ENCODE measurements at places on chromosomes 4 and X.
A peak's percentile ranks its signal among the peaks of the same experiment; 100 is the strongest.

DNA sequence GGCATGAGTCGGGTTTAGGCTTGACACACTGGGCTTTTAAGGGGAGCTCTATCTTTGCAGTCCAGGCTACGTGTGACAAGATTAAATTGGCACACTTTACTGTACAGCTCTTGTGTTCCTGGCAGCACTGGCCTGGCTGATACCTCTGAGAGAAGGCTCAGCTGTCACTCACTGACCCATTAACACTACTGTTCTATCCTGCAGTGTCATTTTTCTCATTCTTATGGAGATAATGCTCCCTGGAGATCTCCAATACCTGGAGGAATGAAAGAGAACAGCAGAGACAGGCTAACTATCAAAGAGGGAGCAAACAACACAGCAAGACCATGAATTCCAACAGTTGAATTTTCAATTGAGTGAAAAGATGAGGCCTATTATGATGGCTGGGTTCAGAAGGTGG is 1.7 kb upstream of the PDHA2 start:
- DNase-seq, result no peak

DNA sequence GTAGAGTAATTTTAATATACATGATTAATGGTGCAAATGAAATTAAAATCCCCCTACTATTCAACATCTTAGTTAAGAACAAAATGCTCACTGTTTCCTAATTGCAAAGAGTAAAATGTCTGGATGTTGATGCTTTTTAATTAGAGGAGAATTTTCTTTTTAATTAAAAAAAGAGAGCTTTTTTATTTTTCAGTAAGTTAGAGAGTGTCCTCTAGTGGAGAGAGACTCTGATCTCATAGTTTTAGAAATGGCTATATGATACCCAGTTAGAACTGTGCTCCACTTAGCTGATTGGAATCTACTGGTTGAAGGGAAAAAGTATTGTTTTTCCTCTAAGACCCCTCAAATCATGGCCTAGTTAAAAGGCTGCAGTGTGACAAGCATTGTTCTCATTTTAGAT is 312.0 kb upstream of the MAGEB2 start:
- no peak for DNase-seq

- DNase-seq, result peak; percentile 36
Observed at GRCh38 chr4:2172627-2173231, 69.2 kb downstream of the HAUS3 start.

- DNase-seq, result no peak
Observed at GRCh38 chr4:2044542-2045517, 14.3 kb upstream of the NAT8L start.

DNA sequence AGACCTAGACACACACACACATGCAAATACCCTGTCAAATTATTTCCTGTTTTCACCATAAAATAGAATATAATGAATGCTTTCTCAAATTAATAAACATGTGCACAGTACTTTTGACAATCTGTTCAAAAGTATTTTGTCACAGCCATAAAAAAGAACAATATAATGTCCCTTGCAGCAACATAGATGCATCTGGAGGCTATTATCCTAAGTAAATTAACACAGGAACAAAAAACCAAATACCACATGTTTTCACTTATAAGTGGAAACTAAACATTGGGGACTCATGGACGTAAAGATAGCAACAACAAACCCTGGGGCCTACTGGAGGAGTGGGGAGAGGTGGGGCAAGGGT is 15.5 kb downstream of the RAB40A start:
- DNase-seq, result no peak

- no peak for DNase-seq
Observed at GRCh38 chr4:40183615-40184411, 13.0 kb upstream of the RHOH start.

DNA sequence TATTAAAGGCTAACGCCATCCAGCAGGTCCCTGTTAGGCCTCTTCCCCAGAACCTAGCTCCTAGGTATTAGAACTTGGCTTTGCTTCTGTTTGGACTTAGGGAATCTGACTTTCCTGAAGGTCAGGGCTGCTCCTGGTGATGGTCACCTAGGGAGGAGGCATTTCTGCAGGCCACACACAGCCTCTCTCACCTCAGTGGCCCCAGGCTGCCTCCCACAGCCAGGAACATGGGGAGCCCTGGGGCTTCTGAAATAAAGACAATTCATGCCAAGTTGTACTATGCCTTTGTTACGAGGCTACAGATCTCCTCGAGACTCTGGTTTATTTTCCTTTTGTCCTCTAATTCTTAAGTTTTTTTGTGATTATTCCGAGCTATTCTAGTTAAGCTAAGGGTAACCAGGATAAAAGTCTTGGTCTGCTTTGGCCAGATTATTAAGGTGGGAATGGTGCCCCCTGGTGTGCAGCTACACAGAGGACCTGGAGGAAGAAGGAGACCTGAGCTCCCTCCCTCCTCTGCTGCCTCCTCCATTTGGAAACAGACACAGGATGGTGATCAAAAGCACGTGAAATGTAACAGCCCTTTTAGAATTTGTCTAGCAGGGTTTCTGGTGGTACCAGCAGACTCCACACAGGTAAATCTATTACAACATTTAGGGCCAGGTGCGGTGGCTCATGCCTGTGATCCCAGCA is 131.0 kb downstream of the DCLK2 start:
- DNase-seq, result no peak

DNA sequence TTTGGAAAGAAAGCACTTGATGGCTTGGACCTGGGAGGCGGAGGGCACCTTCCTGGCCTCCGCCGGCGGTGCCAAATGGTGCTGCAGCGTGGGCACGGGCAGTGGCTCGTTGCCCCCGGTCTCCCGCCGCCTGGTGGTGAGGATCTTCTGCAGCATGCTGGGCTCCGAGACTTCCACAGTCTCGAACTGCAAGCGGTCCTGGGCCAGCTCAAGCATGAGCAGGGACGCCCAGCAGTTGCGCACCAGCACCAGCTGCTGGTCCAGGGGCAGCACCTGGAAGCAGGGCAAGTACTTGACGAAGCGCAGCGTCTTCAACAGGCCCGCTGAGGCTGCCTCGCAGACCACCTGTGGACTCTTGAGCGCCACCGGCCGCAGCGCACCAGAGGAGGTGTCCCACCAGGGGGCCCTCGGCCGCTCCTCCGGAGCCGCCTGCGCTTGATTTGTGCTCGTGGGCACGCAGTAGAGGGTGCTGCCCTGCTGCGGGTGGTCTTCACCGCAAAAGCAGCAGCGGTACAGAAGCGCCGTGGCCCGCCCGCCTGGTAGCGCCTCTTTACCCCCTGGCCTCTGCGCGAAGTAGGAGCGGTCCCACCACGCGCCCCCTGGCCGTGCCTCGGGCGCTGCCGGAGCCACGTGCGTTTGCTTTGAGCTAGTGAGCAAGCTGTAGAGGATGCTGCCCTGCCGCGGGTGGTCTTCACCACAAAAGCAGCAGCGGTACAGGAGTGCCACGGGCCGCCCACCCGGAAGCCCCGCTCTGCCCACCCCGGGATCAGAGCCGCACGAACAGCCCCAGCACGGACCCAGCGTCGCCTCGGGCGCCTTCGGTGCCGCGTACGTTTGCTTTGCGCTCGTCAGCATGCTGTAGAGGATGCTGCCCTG is 689 bp downstream of the NR0B1 start:
- no peak for DNase-seq

- DNase-seq, result no peak
Observed at GRCh38 chr4:24675721-24676389, 91.5 kb upstream of the DHX15 start.

DNA sequence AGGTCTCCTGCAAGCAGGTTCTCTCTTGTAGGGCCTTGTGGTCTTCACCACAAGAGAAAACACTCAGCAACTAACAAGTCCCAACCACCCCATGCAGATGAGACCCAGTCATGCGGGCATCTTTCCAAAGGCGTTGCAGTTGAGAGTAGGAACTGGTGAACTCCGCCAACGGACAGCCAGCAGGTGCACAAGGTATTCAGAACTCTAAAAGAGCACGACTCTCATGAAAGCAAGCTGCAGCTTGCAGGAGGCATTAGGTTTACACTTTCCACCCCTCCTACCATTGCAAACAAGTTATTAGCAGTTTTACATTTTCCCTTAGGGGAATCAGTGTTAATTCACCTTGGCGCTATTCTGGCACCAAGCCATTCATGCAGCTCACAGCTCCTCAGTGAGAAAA is 173.4 kb upstream of the KIT start:
- DNase-seq, result no peak

- no peak for DNase-seq
Observed at GRCh38 chrX:103398421-103398864, 22.1 kb downstream of the BEX3 start.

DNA sequence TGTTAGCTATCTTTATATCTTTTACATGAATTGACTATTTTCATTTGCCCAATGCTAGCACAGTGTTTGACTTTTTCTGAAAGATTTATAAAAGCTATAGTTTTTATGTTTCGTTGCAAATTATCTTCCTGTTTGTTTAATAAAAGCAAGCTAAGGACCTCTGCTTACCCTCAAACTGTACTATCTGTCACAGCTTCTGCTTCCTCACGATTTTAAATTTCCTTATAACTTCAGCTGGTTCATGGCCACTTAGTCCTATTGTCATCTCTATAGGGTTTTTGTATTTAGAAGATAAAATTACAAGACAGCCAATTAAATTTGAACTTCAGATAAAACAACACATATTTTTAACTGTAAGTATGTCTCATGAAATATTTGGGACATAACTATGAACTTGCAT is 494.0 kb downstream of the PDGFC start:
- no peak for DNase-seq

DNA sequence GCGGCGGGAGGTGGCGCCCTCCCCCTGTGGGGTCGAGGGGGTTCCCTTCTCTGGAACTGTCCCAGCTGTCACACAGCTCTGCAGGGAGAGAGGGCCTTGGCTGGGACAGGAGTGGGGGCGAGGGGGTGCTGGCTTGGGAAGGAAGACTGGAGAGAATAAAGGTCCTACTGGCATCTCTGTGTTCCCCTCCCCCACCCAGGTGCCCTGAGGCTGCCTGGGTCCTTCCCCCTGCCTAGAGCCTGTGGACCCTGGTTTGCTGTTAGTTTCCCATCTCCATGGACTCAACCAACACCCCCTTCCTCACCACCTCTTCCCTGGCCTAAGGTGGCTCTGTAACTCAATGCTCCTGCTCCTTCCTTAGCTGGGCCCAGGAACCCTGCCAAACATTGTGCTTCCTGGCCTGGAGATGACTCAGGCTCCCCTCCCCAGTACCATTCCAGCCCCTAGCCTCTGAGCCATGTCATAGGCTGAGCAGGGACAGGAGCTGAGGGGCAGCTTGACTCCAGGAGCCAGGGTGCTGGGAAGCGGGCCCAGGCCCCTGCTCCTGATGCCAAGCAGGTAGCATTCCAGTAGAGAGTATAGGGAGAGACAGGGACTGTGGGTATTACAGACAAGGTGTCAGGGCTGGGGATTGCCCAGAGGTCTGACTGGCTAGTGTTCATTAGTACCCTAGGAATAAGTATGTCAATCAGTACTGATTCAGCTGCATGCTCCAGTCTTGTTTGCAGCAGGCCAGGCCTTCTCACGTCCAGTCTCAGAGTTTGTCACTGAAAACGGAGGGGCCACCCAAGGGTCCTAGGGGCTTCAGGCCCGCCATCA is 100.7 kb downstream of the EFNB1 start:
- DNase-seq, result no peak

DNA sequence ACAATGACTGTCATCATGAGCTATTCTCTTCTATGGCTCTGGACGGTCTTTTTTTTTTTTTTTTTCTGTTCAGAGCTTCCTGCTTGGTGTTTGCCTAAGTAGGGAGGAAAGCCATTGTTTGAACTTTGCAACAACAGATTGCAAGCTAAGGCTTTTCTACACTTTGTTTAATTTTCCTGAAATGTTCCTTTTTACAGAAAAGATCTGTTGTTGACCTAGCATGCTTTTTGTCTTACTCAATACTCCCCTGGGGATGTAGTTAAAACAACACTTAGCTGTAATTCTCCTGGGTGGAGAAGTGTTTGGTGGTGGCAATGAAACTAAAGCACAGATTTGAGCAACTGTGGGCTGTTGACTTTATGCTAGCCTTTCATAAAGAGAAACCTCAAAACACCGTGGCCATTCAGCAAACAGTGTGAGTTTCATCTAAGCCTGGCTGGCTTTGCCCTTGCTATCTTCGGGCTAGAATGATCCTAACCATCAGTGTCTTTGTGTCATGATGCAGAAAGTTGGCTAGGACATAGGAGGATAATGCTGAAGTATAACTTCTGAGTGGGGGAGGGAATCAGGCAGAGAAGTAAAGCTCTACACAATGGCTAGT is 110.5 kb downstream of the ANXA3 start:
- DNase-seq, result no peak
